ENCODE measurements at places on chromosomes 2 and 18.

GRCh38 chr2:25342372-25343186 is 854 bp upstream of the DNMT3A start:
- peak; percentile 73 for DNase-seq

DNA sequence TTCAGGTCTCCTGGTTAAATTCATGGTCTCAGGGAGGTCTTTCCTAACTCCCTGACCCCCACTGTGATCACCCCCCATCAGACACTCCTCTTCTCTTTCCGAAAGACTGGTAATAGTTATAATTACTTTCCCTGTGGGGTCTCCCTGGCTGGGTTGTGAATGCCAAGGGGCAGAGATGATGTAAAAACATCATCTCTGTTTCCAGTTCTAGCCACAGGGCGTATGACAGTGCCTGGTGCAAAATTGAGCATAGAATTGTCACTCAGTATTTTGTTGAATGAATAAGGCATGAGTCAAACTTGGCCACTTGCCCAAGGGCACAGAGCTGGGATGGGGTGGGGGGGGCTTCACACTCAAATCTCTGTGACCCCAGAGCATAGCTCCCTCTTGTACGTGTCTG is 65.2 kb downstream of the LTBP1 start:
- no peak for DNase-seq

DNA sequence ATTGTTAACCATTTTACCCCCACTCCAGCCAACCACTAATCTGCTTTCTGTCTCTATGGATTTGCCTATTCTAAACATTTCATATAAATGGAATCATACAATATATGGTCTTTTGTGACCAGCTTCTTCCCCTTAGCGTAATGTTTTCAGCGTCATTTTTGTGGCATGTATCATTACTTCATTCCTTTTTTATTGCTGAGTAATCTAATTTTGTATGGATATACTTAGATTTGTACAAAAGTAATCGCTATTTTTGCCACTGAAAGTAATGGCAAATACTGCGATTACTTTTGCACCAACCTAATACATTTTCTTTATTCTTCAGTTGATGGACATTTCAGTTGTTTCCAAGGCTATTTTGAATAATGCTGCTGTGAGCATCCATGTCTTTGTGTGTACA is 227.6 kb downstream of the WDR7 start:
- DNase-seq: no peak

- no peak for DNase-seq
These were observed 1003.5 kb upstream of the NRXN1 start for GRCh38 chr2:52035391-52035790.

DNA sequence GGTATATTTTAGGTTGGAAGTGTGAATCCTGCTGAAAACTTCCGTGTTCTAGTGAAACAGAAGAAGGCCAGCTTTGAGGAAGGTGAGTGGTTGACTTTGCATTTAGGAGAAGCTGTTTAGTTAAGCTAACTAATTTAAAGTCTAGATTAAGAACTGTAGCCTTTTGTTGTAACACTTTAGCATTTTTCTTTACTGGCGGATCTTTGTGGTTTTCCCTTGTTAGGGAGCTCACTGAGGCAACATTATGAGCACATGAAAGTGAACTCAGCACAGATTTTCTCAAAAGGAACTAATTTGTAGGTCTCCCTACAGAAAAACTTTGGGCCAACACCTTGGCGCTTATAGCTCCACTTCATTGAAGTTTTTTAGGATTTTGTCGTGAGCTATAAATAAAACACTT is 52.8 kb downstream of the XRCC5 start:
- DNase-seq: no peak

DNA sequence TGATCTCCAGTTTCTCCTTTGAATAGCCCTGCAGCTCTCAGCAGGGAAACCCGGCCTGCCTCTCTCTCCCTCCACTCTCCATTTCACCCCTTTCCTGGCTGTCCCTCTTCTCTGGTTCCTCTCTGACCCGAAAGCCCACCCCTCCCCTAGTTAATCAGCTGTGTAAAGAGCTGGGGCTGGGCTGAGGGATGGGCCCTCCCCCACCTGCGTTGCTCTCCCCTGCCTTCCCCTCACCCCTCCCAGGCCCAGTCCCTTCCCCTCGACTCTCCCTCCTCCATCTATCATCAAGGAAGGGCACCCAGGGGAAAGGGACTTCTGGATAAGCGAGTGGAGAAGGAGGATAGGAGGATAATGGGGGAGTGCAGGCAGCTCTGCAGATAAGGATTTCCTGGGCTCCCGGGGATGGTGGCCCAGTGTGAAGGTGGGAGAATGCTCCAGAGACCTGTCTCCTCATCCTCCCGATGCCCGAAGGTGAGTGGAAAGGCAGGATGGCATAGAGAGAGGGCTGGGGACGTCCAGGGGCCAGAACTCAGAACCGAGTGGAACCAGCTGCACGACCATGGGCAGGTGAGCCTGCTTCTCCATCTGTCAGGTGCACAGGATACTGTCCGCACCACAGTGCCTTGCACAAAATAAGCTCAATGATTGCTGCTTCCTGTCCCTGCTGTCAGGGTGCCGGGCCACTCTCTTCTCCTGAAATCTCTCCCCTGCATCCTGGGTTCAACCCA is 12.0 kb downstream of the SLC30A3 start:
- no peak for DNase-seq

DNA sequence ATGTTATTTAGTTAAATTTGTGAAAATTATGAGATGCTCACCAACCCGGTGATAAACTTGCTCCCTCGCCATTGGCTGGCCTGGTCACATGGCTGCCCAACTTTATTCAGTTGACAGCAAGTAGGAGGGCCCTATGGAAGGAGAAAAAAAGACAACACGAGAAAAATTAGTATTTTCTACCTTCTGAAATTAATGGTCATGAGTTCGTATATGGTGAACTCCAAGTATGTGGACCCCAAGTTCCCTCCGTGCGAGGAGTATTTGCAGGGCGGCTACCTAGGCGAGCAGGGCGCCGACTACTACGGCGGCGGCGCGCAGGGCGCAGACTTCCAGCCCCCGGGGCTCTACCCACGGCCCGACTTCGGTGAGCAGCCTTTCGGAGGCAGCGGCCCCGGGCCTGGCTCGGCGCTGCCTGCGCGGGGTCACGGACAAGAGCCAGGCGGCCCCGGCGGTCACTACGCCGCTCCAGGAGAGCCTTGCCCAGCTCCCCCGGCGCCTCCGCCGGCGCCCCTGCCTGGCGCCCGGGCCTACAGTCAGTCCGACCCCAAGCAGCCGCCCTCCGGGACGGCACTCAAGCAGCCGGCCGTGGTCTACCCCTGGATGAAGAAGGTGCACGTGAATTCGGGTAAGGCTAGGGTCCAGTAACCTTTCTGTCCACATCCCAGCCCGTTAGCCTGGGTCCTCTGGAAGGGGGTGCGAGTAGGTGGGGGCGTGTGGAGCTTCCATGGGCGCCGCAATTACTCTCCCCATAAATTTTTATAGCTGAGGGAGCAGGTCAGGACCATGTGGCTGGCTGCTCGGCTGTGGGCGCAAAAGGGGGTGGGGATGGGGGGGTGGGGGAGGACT is at the start of gene HOXD4:
HOXD4 (plus strand) TSS at position 109 of the 846 bp plus-strand sequence; CDS start at position 193, 84 bp downstream.
- no peak for DNase-seq

GRCh38 chr2:172870396-172870795 is 134.8 kb downstream of the RAPGEF4 start:
- DNase-seq: no peak

DNA sequence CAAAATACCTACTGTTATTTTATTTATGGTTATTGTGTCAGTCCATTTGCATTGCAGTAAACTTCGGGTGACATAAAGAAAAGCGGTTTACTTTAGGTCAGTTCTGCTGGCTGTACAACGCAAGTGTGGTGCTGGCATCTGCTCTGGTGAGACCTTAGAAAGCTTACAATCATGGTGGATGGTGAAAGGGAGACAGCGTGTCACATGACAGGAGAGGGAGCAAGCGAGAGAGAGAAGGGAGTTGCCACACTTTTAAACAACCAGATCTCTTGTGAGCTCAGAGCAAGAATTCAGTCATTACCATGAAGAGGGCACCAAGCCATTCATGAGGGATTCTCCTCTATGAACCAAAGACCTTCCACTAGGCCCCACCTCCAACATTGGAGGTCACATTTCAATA is 2.0 kb upstream of the FAM171B start:
- DNase-seq: no peak

DNA sequence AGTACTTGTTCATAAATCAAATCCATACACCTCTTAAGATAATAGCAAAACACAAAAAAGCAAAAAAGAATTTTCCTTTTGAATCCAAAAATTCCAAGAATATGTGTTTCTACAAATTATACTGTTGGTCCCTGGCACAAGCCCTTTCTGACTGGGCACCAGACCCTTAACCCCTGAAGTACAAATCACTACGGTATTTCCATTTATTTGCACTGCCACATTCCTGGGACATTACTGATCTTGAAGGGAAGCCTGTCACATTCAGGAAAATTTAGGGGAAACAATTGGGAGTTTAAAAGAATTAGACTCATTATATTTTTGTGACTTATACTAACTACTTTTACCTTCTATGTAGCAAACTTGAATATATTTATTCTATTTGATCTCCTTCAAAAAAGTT is 98.8 kb downstream of the ZNF521 start:
- DNase-seq: no peak

DNA sequence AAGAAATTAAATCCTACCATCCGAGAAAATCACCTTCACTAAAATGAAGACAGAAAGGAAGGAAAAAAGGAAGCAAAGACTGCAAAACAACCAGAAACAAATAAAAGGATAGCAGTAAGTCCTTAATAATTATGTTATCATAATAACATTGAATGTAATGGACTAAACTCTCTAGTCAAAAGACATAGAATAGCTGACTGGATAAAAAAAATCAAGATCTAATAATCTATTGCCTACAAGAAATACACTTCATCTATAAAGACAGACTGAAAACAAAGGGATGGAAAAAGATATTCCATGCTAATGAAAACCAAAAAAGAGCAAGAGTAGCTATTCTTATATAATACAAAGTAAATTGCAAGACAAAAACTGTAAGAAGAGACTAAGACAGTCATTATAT is 48.5 kb upstream of the SGPP2 start:
- no peak for DNase-seq

- DNase-seq: no peak
These were observed 761.4 kb downstream of the DCDC2C start for GRCh38 chr2:4464634-4465266.

GRCh38 chr18:48594471-48595094 is 55.8 kb downstream of the CTIF start:
- no peak for DNase-seq

GRCh38 chr2:129935118-129935517 is 44.3 kb upstream of the RAB6C start:
- DNase-seq: no peak

GRCh38 chr18:286515-287310 is 18.9 kb upstream of the THOC1 start:
- DNase-seq: peak; percentile 49

DNA sequence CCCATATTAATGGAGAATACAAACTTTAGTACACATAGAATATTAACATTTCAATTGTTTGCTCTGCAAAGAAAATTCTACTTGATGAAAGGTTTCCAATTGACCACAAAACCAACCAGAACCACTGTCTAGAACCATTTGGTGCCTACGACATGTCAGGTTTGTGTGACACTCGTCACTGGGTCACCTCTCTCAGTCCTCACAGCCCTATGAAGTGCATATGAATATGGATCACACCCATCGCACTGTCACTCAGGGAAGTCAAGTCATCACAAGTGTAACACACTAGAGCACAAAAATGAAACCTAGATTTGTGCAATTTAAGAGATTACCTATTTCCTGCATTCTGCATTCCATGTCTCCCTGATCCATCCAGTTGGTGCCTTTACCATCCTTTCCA is 43.7 kb downstream of the PTPN2 start:
- DNase-seq: no peak

- DNase-seq: no peak
These were observed 47.3 kb upstream of the SERPINE2 start for GRCh38 chr2:224086226-224086914.

GRCh38 chr2:234204480-234204879 is 154.0 kb downstream of the SPP2 start:
- DNase-seq: no peak

DNA sequence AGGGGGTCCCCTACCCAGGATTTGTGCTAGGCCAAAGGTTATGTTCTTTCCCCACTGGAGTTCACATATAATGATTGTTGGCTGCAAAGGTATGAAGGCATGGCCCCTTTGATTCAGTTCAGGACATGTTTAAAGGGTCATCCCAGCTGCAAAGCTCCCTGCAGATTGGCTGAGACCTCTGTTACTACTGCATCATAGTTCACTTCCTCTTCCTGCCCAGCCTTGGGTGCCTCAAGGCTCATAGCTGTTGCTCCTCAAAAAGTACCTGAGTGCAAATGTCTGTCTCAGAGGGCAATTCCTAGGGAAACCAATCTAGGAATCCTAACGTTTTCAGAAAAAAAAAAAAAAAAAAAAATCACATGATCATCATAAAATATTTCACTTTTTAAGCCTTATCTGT is 125.1 kb downstream of the ATL2 start:
- DNase-seq: no peak

DNA sequence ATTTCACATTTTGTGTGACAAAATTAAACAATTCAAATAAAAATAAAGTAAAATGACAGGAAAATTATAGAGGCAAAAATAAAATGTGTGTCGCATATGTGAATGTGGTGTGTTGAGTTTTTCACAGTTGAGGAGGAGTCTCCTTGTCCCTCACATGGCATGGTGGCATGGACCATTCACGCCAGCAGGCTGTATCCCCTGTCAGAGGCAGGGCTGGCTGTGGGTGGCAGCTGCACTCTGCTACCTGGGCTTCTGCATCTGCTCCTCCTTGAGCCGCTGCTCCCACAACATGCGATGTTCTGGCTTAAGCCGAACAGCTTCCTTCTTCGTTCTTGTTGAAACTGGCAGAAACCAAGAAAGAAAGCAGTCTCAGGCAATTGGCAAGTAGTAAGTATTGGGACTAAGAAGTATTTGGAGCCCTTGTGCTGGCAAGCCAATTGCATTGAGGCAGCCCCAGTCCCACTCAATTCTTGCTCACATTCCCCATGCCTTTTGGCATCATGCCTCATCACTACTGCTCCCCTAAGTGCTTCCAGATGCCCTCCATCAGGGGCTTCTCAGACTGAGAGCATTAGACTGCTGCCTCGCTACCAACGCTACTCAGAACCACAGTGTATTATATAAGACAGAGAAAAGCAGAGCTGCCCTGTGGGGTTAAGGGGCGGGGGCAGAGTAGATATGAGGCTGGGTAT is 177.9 kb upstream of the NABP1 start:
- no peak for DNase-seq

DNA sequence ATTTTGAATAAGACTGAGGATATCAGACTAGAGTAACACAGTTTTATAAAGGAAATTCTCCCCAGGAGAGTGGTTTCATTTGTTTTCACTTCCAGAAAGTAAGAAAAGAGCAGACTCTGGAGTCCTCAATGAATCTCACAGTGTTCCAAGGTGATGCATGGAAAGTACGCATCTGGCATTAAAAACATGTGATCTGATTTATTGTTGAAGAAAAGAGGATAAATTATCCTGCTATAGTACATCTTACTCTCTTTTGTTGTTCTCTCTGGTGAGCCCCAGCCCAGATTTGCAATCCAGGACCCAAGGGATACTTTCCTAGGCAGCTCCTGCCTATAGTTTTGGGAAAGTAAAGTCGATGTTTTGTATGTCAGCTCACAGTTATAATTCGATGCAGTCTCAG is 285.9 kb downstream of the CTNNA2 start:
- DNase-seq: no peak

Measured in hippocampal formation (tissue), 2 donors.